ENCODE measurements at places on chromosomes 6 and 20.
A peak's percentile ranks its signal among the peaks of the same experiment; 100 is the strongest.

GRCh38 chr6:7252390-7252789 lies 60.6 kb downstream of the SSR1 start:
- DNase-seq: no peak

GRCh38 chr20:58867211-58867610 lies 14.7 kb downstream of the GNAS start:
- no peak for DNase-seq

GRCh38 chr6:31660381-31661261 lies at the start of gene C6orf47:
C6orf47 (minus strand) TSS chr6:31660778; CDS start chr6:31659947, 831 bp downstream.
- peak; percentile 75 for DNase-seq

DNA sequence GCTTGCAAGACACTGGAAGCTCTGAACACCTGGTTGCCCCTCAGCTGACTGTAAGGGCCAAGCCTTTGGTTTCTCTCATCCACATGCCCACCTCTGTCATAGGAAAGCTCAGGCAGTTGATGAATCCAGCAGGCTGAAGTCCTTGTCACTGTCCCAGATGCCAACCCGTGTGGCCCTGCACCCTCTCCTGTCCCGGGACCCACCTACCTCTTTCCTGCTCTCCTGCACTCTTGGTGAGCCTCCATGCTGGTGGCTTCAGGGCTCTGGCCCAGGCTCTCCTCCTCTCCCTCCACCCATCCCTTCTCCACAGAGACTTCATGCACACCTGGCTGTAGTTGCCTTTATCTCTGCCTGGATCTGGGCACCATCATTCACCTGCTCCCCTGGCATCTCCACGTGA lies 4.0 kb upstream of the GID8 start:
- DNase-seq: no peak

- DNase-seq: no peak
Observed at GRCh38 chr6:1379017-1379787, 10.2 kb upstream of the FOXF2 start.

GRCh38 chr6:160386869-160387530 lies 38.8 kb downstream of the SLC22A3 start:
- no peak for DNase-seq

DNA sequence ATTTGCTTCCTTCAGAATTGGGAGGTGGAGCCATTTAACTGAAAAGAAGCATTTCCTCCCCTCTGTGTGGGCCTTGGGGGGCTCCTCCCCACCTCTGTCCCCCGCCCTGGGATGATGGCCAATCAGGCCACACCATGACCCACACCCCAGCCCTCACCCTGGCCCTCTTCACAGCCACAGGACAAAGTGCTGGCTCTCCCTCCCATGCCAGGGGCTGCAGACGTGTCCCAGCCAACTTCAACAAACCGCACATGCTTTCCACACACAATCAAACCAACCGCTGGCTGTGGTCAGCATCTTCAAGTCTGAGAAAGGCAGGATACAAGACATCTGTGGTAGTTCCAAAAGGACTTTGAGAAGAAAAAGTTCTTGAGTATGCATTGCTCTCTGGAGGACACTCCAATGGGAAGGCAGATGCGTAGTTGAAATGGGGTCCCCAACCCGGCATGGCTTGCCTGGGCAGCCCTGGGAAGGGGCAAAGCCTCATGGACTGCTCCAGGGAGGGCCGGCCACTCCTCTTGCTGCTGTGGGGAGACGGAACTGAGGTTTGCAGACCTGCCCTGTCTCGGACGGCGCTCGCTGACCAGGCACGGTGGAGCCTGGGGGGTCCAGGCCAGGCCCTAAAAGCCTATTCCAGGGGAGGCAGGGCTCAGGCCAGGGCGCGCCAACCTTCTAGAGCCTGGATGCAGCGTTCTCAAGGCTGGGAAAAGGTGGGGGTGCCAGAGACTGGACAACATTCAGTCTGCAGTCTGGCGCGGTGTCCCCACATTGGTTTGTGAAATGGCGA lies 12.2 kb downstream of the TTLL2 start:
- no peak for DNase-seq

DNA sequence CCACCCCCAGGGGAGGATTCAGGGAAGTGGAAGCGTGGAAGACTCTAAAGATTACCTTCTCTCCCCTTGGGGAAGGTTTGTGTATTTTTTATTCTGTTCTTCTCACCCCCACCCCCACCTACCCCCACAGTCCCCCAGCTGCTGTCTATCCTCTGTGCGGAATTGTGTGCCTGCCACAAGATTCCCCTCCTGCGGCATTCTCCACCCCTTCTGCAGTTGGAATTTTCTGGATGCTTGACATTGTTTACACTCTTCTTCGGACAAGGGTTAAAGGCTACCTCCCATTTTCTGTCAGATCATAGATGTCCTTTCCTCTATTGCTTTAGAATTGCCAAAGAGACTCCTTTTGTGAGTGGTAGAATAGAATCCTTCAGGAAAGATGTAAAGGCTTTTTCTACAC lies 60.4 kb upstream of the EDN3 start:
- DNase-seq: no peak

DNA sequence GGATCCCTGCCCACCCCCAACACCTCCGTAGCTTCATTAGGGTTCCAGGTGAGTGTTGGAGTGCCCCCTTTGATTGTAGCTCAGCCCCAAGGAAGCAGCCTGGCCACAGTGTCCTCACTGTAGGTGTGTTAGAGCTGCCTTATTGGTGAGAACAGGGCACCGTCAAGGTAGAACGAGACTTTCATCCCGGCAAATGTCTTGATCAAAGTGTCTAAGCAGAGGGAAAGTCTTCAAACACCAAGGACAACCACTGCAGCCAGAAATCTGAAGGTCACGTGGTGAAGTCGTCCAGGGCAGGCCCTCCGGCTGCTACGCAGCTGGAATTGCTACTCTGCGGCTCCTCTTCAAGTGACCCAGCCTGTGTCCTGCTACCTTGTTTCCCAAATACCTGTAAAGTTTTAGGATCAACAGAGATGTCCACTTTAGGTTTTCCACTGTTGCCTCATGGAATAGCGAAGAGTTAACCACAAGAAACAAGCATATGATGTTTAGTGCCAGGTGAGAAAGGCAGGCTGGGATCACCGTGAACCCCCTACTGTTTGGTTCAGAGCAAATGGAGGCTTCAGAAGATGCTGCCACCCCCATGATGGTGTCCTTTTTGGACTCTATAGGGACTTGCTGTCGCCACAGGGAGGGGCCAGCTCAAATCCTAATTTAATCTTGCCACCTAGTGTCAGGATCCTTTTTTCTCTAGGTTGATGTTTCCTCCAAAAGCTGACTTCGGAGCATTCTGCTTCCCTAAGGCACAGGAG lies 1.7 kb upstream of the DLL1 start:
- DNase-seq: no peak

- peak; percentile 57 for DNase-seq
Observed at GRCh38 chr6:125285936-125286335, 15.8 kb downstream of the HDDC2 start.

Data from IMR-90 (cell line).